GM13977 (cell line): ENCODE measurements at places on chromosomes 11 and 22.
A peak's percentile ranks its signal among the peaks of the same experiment; 100 is the strongest.

- no peak for DNase-seq
Measured at GRCh38 chr22:38697425-38698089, 3.2 kb downstream of the JOSD1 start.

- no peak for DNase-seq
Measured at GRCh38 chr11:64571050-64571409, 20.0 kb upstream of the SLC22A12 start.

- peak; percentile 37 for DNase-seq
Measured at GRCh38 chr11:112588252-112588694, 327.6 kb upstream of the PLET1 start.

DNA sequence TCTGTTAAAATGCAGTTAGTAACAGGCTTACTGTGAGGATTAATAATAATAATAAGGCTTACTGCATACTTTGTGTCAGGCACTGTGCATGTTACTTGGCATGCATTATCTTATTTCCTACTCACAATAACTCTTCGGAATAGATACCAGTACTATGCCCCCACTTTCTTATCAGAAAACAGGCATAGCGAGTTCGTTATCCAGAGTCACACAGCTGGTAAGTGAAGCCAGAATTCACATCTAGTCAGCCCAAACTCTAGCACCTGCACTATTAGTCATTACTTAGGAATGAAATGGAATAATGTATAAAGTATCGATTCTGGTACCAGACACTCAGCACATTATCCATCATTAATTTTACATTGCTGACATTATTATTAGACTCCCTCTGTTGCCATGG is 155.7 kb upstream of the BLID start:
- DNase-seq = no peak

- DNase-seq = no peak
Measured at GRCh38 chr11:97290464-97291041, 900.7 kb downstream of the JRKL start.

DNA sequence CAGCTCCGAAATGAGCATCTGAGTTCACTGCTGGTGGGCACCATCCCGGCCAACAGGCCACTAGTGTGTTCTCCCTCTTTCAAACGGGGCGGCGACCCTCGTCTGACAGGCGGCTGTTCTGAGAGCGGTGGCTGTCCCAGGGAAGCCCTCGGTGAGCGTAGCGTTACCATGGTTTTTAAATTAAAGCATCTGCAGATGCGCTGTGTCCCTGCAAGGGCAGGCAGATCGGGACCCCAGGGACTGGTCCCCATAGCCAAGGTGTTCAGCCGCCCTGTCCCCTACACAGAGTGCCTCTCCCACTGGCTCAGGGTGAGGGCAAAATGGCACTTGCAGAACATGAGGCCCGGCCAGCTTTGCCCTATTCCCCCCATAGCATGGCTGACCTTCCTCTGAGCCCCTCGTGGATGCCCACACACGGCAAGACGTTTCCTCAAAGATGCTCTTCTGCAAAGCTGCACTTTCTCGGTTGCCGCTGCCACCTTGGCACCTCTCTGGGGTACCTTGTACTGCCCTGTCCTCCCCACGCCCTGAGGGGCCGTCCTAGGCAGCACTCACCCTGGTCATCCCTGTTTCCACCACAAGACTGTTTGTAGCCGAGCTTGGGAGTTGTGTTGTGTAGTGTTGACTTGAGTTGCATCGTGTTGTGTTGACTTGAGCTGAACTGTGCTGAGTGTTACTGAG is 51.9 kb upstream of the KCNQ1OT1 start:
- no peak for DNase-seq

- DNase-seq = no peak
Measured at GRCh38 chr11:13210424-13210823, 67.2 kb upstream of the BMAL1 start.

GRCh38 chr11:3197044-3197695 is 21.4 kb downstream of the MRGPRG start:
- DNase-seq = no peak

DNA sequence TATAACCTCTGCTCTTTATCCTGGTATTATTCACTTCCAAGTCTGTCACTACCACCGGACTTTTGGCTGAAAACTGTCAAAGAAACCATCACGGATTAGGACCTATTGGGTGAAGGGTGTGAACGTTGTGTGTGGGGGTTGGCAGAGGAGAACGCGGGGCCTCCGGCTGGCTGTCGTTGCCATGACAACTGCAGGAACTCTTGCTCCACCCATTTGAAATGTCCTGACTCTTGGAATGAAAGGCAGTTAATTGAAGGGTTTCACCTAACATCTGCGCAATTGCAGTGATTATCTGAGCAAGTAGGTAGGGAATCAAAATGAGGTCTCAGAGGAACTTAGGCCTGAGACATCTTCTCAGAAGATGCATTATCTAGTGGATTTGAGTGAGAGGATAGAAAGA is 60.9 kb upstream of the CLMP start:
- no peak for DNase-seq

DNA sequence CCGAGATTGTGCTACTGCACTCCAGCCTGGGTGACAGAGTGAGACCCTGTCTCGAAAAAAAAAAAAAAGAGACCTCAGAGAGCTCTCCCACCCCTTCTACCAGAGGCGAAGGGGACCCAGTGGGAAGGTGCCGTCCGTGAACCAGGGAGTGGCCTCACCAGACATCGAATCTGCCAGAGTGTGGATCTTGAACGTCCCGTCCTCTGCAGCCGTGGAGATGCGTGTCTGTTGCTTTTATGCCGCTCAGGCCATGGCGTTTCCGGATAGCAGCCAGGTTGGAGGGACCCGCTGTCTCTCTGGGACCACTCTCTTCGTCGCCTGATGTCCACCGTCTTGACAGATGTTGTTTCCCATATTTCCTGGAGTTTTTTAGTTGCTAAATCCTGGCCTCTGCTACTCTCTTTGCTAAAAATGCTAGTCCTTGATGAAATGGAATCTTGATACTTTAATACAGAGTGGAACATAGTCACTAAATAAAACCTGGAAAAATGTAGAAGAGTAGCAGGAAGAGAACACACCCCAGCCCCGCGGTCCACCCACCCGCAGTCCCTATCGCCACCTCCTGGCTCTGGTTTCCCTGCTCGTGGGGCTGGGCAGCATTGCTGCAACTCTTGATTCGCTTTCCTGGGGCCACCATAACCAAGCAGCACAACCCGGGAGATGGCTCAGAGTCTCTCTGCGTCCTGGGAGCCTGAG is 12.0 kb upstream of the MUC6 start:
- no peak for DNase-seq

DNA sequence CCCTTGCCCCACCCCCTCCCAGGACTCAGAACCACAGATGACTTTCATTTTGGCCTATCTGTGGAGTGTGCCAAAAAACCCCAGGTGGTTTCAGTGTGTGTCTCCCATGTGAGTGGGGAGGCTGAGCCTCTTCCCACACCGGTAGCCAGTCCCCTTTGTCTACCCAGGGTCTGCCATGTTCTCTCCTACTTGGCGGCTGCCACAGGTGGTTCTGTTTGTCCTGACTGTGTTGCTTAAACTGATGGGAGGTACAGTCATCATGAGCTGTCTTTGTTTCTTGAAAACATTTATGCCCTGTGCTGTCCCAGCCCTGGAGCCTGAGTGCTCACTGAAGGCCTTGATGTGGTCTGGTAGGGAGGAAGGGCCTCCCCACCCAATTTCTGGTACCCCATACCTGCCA is 39.7 kb upstream of the SUSD2 start:
- DNase-seq = peak; percentile 65

DNA sequence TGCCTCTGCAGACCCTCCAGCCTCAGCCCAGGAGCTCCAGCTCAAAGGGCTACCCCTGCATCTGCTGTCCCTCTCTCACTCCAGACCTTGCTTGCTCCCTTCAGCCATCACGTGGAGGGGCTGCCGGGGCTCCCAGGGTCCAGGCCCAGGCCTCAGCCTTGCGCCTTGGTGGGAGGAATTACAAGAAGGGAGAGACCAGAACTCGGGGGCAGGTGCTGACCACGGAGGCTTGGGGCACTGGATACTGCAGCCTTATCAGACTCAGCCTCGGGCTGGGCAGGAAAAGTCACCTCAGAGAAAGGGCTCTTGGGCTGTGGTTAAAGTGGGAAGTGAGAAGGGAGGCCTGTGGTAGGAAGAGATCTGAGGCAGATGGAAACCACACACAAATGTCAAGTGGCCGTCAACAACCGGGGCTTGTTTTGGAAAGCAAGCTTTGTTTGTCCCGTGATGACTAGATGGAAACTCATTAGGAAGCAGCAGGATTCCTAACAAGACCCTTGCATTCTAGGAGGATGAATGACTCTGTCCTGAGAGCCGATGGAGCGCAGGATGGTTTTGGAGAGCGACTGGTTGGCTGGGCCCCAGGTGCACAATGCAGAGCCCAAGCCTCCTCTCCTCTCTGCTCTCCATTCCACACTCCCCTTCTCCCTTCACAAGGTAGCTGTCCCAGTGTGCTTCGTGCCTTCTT is 1321.7 kb downstream of the TBC1D22A start:
- DNase-seq = no peak

DNA sequence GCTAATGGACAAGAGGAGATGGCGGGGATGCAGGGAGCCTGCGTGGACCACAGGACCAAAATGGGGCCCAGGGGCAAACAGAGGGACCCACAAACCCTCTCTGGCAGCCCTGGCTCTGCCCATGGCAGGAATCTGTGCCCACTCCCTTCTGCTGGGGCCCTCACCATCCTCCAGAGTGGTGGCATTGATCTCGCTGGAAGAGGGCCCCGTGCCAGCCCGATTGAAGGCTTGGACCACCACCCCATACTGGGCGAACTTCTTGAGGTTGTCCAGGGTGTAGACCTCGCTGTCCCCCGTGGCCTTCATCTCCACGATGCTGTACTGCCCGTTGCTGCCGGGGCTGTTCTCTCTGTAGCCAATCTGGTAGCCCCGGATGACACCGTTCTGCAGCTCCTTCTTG is 137.1 kb downstream of the CEP164 start:
- DNase-seq = no peak

- no peak for DNase-seq
Measured at GRCh38 chr11:115169251-115169650, 335.0 kb downstream of the CADM1 start.

DNA sequence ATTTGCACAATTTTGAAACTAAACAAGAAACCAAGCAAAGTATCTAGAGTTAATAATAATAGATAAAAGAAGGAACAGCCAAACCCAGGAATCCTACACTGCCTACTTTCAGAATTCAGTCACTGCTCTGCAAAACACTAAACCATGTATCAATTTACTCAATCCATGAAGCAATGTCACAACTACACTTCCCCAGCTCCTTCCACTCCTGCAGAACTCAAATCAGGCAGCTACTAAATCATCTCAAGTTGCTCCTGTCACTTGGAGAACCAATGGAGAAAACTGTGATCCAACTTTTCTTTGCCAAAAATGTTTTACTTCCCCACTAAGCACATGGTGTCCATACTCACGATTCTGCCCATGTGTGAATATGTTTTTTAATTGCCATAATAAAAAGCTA is 24.9 kb upstream of the C11orf58 start:
- DNase-seq = no peak

GRCh38 chr11:78714539-78714938 is 139.9 kb upstream of the NARS2 start:
- no peak for DNase-seq

- DNase-seq = no peak
Measured at GRCh38 chr11:75078233-75078632, 18.4 kb downstream of the OR2AT4 start.

GRCh38 chr11:68796801-68797200 is 44.9 kb downstream of the CPT1A start:
- DNase-seq = no peak

DNA sequence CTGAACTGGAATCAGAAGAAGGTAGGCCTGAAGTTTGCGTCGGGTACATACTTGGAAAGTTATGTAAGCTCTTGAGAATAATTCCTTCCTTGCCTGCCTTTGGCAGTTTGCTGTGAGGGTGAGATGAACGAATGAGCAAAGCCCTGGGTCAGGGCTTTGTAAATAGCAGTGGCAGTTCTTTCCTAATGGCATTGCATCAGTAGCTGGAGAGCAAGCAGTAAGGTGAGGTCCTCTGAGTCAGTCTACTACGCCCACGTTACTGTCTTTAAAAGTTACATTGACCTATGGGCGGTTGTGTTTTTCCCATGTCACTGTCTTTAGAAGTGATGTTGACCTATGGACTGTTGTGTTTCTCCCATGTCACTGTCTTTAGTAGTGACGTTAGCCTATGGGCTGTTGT is 179.1 kb upstream of the E2F8 start:
- no peak for DNase-seq

- DNase-seq = no peak
Measured at GRCh38 chr22:45469281-45470073, 33.2 kb upstream of the FBLN1 start.
